ENCODE measurements at places on chromosomes 7 and 10.
A peak's percentile ranks its signal among the peaks of the same experiment; 100 is the strongest.

- DNase-seq: no peak
Measured at GRCh38 chr10:112708461-112708860, 241.6 kb upstream of the TCF7L2 start.

- DNase-seq: no peak
Measured at GRCh38 chr7:112990624-112991023, 96.0 kb downstream of the GPR85 start.

DNA sequence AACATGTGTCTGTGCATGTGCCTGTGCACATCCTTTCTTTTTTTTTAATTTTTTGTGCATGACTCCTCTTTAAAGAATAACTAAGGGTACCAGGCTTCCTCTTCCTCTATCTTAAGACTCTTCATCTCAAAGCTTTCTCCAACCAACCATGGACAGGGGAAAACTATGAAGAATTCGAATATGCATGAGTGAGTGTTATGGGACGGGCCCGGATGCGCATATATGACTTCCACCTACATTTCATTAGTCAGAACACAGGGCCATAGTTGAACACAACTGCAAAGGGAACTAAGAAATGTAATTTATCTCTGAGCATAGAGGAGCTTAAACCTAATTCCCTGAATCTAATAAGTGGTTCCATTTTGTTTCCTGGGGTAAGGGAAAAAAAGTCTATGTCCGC lies 270.3 kb upstream of the SORCS1 start:
- no peak for DNase-seq

DNA sequence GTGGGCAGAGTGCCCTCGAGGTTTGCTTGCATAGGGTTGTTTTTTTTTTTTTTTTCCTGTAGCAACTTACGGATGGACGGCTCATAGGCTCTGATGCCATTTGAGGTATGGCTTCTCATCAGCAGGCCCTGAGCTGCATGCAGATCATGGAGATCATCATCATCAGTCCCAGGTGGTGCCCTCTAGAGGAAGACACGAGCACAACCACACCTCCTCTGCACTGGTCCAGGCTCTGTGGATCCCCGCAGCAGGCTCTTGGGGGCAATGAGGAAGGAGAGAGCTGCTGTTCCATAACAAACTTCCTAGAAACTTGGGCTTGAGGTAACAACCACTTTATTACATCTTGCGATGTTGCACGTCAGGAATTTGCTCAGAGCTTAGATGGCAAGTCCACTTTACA lies 132.7 kb upstream of the CXCL12 start:
- DNase-seq: no peak

- DNase-seq: no peak
Measured at GRCh38 chr10:52447931-52448353, 133.9 kb downstream of the DKK1 start.

- no peak for DNase-seq
Measured at GRCh38 chr10:119333146-119333792, 125.9 kb downstream of the GRK5 start.

GRCh38 chr10:76559892-76560220 lies 1077.8 kb downstream of the KCNMA1 start:
- DNase-seq: no peak

GRCh38 chr10:57395923-57396322 lies 871.8 kb downstream of the IPMK start:
- no peak for DNase-seq

GRCh38 chr7:123748171-123748733 lies 551 bp downstream of the WASL start:
- peak; percentile 49 for DNase-seq

- no peak for DNase-seq
Measured at GRCh38 chr7:50962962-50963374, 180.3 kb upstream of the GRB10 start.

GRCh38 chr7:91182819-91183764 lies 81.1 kb upstream of the FZD1 start:
- DNase-seq: peak; percentile 76

DNA sequence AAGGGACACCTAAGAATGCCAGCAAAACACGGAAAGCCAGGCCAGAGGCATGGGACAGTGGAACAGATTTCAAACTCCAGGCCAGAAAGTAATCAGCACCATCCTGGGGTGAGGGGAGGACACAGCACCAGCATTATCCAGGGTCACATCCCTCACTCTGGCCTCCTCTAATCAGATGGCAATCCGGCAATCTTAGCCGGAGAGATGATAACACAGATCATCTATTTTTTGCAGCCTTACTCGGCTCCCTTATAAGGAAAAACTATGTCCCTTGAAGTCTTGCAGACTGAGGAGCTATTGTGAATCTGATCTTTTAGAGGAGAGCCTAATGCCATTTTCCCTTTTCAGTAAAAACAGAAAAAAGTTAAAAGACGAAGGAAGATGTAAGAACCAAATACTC lies 16.5 kb downstream of the TRIL start:
- no peak for DNase-seq

DNA sequence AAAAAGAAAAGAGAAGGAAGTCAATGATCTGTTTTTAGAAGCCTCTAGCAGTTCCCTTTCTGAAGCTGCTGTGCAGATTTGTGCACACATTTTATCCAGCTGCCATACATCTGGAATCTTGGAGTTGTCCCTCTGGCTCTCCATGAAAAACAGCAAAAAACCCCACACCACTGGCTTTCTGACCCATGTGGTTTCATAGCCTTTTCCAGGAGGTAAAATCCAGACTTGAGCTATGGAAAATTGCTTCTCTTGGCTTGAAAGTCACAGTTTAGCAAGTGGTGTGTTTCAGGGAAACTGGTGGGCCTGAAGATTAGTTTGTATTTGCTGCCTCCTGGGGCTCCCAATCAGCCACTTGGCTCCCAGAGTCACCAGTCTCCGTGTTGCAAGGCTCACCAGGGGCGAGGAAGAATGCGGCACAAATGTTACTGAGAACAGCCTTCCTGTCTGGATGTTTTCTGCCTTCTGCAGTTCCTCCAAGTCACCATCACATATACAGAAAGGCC lies 50.1 kb upstream of the ADRB1 start:
- DNase-seq: peak; percentile 12

DNA sequence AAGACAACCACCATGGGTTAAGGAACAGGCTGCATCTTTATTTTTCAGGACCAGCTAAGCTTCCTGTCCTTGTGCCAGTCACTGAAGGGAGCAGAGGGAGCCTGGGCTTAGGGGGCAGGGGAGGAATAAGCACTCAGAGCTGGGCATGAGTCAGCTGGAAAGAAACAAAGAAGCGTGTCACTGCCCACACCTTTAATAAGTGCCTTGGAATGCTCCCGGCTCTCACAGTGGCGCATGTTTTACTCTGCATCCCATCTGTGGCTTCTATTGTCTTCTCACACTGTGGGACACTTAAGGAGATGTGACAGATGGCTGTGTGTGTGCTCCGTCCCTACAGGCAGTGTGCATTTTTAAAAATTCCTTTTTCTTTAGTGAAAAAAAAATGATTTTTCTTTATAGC lies 71.7 kb downstream of the MTURN start:
- no peak for DNase-seq

- no peak for DNase-seq
Measured at GRCh38 chr7:13801669-13802068, 187.8 kb downstream of the ETV1 start.
